Omental fat pad (tissue), 4 donors: ENCODE measurements at places on chromosomes 6 and 20. TPM values are rescaled to one million over a fixed set of nuclear protein-coding genes. Genes with fewer than 3 reads are reported as not detected.

The RAET1L gene
- not detected for total RNA-seq

The MUC21 gene
- total RNA-seq = not detected

The SIGLEC1 gene
- total RNA-seq = 26.7 TPM

DNA sequence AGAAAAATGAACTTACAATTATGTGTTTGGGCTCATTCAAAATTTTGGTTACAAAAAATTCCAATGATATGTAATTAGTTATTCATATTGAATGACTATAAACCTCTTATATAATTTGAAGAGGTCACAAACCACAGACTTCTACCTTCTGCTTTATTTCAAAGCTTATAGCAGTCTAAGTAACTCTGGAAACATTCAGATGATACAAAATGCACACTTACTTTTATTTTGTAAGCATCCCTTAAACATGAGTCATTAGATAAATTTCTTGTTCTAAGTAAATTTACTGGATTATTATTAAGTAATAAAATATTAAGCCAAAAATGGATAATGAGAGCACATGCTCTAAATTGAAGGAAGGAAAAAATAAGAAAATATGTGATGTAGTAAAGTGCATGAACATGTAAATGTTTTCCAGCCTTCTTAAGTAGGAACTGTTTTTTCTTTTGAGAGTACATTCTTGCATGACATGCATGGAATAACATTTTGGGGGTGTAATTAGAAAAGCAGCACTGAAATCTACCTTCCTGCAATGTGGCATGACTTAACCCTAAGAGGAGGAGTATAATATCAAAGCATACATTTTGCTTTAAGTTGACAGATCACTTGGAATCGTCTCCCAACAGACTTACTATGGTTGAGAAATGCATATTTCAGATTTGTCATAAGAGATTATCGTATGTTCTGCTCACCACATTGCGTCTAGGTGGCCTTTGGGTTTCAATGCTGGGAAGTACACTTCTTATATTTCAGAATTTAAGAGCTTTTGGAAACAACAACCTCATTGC is 372.7 kb upstream of the HSF2 start:
- DNase-seq = no peak

- no peak for DNase-seq
These were observed 12.0 kb upstream of the DDX43 start for GRCh38 chr6:73382462-73383113.
